ENCODE measurements at places on chromosomes 6 and 20.

DNA sequence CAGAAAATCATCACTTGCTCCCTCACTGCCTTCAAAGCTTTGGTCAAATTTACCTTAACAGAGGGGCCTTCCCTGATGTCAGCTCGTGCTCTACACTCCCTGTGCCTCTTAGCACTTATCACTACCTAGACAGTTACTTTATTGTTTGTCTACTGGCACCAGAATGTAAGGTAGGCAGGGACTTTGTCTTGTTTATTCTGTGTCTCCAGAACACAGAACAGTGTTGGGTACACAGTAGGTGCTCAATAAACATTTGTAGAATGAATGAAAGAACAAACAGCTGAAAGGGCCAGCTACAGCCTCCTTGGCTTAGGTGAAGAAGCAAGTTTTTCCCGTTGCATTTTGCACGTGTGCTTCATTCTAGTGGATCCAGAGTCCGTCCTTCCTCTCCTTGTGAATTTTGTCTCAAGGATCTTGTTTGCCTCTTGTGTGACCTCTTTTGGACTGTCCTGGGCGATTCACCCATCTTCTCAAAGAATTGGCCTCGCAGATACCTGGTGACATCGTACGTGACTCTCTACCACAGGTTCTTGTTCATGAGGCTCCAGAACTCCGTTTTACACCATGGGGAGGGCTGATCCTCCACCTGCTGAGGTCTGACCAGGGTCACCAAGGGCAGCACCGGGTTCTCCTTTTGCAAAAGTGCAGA is 84.2 kb upstream of the ARMC2 start:
- no peak for DNase-seq

DNA sequence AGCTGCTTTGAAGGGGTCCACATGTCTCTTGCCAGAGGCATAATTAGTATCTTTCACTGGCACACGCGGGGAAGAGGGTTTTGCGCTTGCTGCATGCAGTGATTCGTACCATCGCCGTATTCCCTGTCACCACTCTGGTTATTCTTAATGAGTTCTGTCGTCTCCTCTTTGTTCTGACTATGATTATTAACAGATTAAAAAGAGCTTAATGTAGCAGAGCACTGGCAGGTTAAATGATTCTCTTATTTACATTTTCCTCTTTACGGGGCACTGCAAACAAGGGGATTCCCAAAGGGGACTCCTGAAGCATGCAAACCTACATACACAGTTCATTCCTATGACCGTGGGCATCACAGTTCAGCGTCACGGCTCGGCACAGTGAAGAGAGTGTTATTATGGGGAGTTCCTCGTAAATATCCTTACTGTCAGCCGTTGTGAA is 204.8 kb downstream of the DTNBP1 start:
- no peak for DNase-seq

DNA sequence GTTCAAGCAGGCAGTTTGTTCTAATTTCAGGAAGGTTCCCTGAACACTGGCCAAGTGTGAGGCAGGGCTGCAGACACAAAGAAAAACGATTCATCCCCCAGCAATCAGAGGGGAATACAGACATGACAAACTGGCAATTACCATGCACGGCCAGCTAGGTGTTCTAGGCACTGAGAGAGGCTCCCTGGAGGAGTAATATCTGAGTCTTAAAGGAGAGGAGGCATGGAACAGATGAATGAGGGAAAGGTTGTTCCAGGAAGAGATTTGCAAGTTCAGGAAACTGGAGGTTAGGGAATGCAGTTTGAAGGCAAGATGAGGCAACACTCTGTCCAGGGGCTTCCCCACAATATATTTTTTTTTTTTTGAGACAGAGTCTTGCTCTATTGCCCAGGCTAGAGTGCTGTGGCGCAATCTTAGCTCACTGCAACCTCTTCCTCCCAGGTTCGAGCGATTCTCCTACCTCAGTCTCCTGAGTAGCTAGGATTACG is 11.1 kb downstream of the RRAGD start:
- no peak for DNase-seq

DNA sequence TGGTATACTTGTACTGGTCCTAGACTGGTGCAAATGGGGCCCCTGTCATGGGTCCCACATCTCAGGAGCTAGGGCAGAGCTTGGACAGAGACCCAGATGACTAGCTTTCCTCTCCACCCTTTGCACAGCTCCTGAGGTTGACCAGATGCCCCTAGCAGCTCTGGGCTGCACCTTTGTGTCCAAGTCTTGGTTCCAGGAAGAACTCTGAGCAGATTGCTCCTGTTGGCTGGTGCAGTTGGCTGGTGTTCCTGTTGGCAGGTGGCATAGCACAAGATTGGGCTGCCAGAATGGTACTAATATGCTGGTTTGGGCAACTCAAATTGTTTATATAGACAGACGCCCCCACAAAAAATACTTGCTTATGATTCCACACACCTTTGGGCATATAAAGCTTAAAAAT is 89.4 kb upstream of the EZR start:
- DNase-seq, result no peak
